Dermis blood vessel endothelial cell (primary cell): ENCODE measurements at places on chromosomes 2 and 18. TPM values are rescaled to one million over a fixed set of nuclear protein-coding genes. Genes with fewer than 3 reads are reported as not detected.

- DNase-seq: no peak
Observed at GRCh38 chr2:63613391-63613901, 24.7 kb downstream of the MDH1 start.

DNA sequence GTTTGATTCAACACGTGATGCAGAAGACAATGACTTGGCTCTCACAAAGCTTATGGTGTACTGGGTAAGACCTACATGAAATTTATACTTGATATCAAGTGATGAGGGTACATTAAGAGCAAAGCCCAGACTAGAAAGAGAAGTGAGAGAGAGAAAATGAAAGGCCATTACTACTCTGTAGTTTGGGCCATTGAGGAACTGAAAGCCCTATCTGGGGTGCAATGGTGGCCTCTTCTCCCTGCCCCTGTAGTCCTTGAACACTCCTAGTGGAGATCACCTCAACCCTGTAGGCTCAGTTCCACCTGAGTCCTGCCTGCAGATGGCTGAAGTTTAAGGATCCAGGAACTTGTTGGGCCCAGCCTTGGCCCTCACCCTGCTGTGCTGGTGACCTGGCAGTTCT lies 569.8 kb upstream of the MEX3C start:
- DNase-seq: no peak

DNA sequence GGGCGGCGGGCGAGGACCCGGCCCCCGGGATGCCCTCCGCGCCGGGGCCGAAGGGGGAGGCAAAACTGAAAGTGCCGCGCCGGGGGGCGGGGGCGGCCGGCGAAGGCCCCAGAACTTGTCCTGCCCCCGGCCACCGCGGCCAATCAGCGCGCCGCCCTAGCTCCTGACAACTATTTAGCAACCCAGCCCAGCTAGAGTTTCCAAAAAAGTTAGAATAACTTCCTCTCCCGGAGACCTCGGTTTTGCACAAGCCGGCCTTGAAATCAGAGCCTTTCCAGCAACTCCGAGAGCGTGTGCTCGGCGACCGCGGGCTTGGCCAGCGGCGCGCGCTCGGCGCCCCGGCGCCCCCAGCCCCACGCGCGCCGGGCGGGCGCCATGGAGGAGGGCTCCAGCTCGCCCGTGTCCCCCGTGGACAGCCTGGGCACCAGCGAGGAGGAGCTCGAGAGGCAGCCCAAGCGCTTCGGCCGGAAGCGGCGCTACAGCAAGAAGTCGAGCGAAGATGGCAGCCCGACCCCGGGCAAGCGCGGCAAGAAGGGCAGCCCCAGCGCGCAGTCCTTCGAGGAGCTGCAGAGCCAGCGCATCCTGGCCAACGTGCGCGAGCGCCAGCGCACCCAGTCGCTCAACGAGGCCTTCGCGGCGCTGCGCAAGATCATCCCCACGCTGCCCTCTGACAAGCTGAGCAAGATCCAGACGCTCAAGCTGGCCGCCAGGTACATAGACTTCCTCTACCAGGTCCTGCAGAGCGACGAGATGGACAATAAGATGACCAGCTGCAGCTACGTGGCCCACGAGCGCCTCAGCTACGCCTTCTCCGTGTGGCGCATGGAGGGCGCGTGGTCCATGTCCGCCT lies at the start of gene TWIST2:
Gene TWIST2 (plus strand): TSS at position 245 of the 850 bp plus-strand sequence. CDS start 131 bp downstream, at position 376.
- peak; percentile 40 for DNase-seq

GRCh38 chr2:207465894-207466293 lies 63.9 kb upstream of the CREB1 start:
- DNase-seq: no peak

PRSS56 gene
- not detected in 2 replicates for total RNA-seq

ST3GAL5 gene
- total RNA-seq: 9.9 and 13.7 TPM in 2 replicates
